ENCODE measurements at places on chromosomes 7 and 10.

- DNase-seq: no peak
- no peak overlapping the region for H3K4me3 ChIP-seq
- H3K27ac ChIP-seq: no peak overlapping the region
- no peaks in the 10 kb centered on the region for H3K27me3 ChIP-seq
- H3K36me3 ChIP-seq: no peaks in the 10 kb centered on the region
Observed at GRCh38 chr10:27513451-27514191, 9.5 kb downstream of the RAB18 start.

DNA sequence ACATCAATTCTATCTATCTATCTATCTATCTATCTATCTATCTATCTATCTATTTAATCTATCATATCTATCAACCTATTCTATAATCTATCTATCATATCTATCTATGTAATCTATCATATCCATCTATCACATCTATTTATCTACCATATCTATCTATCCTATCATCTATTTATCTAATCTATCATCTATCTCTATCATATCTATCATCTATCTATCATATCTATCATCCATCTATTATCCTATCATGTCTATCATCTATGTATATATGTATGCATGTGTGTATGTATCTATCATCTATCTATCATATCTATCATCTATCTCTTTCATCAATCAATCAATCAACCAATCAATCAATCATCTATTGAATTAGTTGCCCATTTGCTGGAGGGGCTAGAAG, 159.3 kb upstream of the GALNT17 start:
- no peak overlapping the region for H3K27ac ChIP-seq
- H3K4me3 ChIP-seq: no peak overlapping the region
- H3K4me1 ChIP-seq: no peaks in the 10 kb centered on the region
- no peaks in the 10 kb centered on the region for H3K36me3 ChIP-seq
- DNase-seq: no peak

DNA sequence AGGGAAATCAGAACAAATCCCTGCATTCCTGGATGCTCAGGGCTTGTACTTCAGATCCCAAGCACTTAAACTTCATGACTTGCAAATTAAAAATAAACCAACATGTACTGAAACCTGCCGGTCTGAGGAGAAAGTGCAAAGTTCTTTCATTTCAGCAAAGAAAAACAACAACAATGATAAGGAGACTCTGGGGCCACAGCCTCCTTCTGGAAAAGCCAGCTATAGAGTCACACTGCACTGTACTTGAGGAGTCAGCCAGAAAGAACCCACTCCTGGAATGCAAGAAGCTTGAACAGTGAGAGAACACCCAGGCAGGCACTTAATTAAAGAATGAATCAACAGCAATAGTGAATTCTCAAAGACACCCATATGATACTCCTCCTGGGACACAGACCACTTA, 49.7 kb upstream of the TM9SF3 start:
- no peak overlapping the region for H3K4me3 ChIP-seq
- DNase-seq: no peak
- H3K36me3 ChIP-seq: no peaks in the 10 kb centered on the region
- H3K4me1 ChIP-seq: no peaks in the 10 kb centered on the region
- H3K27me3 ChIP-seq: no peaks in the 10 kb centered on the region
- H3K27ac ChIP-seq: no peak overlapping the region

- peaks cover 63% of the 10 kb centered on the region for H3K4me1 ChIP-seq
- no peak overlapping the region for H3K27ac ChIP-seq
- no peaks in the 10 kb centered on the region for H3K27me3 ChIP-seq
- DNase-seq: no peak
- no peak overlapping the region for H3K4me3 ChIP-seq
Observed at GRCh38 chr10:32952094-32952493, 5.9 kb downstream of the ITGB1 start.

GRCh38 chr7:11847336-11847735, 15.3 kb upstream of the THSD7A start:
- H3K27ac ChIP-seq: no peak overlapping the region
- H3K27me3 ChIP-seq: no peaks in the 10 kb centered on the region
- H3K4me1 ChIP-seq: no peaks in the 10 kb centered on the region
- H3K36me3 ChIP-seq: no peaks in the 10 kb centered on the region
- no peak overlapping the region for H3K4me3 ChIP-seq

DNA sequence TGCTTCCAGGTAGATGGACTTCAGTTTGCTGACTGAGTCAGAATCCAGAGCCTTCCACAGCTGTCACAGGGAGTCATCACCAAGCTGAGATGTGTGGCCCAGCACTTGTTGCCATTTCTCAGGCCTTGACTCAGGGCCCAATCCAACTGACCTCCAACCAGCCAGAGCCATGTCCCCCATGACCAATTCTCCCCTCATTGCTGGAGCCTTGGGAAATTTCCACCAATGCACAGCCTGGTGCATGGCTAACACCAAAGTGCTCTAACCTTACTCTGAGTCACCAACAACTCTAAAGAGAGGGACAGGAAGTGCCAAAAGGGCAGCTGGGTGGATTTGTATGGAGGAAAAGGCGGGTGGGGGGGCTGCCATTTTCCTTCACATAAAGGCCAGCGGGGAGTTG, 13.4 kb upstream of the GLI3 start:
- no peak overlapping the region for H3K27ac ChIP-seq
- no peaks in the 10 kb centered on the region for H3K27me3 ChIP-seq
- H3K36me3 ChIP-seq: no peaks in the 10 kb centered on the region
- no peak for DNase-seq
- H3K4me3 ChIP-seq: no peak overlapping the region
- no peaks in the 10 kb centered on the region for H3K4me1 ChIP-seq

DNA sequence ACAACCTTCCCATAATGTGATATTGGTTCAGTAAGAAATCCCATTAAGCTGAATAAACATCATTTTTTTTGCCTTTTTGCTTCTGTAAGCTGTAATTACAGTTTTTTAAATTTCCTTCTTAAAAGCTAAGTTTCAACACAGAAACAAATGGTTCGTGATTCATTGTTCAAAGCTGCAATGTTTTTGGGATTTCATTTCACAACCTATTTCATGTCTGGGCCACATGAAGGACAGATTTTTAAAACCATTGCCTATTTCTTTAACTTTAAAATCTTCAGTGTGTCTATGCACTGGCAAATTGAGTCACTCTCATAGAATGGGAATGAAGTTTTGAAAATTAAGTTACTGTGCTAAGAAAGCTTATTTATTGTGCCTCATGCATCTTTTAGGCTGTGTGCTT, 66.9 kb downstream of the TFPI2 start:
- H3K27ac ChIP-seq: no peak overlapping the region
- no peaks in the 10 kb centered on the region for H3K27me3 ChIP-seq
- no peaks in the 10 kb centered on the region for H3K4me1 ChIP-seq
- no peak overlapping the region for H3K4me3 ChIP-seq
- H3K36me3 ChIP-seq: no peaks in the 10 kb centered on the region

DNA sequence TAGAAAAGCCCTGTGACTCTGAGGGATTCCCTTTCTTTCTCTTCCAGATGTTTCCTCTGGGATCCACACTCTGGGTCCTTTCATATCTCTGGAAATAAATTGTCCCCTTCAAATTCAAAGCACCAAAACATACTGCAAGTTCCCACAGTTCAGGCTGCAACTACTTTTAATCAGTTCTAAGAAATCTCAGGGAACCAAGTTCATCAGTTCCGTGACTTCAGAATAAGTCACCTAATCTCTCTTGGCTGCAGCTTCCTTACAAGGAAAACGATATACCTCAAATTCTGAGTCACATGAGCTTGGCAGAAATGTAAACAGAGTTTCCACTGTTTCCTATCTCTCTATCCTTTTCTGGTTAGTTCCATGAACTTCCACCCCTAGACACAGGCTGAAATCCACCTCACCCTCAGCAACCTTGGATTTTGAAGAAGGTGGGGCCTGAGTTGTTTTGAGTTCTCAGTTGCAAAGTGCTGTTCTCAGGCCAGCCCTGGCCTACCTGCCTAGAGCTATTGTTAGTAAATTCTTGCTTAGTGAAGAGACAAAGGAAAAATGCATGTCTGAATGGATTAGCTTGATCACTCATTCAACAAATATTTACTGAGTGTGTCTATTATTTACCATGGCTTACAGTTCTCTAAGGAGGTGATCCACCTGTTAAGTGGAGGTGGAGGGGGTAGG, 59.3 kb upstream of the IL6 start:
- H3K27me3 ChIP-seq: no peaks in the 10 kb centered on the region
- H3K36me3 ChIP-seq: no peaks in the 10 kb centered on the region
- peaks cover 14% of the 10 kb centered on the region for H3K4me1 ChIP-seq
- peak overlapping the region; percentile 60 for H3K27ac ChIP-seq
- DNase-seq: no peak
- no peak overlapping the region for H3K4me3 ChIP-seq

- no peaks in the 10 kb centered on the region for H3K36me3 ChIP-seq
- no peak for DNase-seq
- H3K27me3 ChIP-seq: no peaks in the 10 kb centered on the region
- H3K27ac ChIP-seq: no peak overlapping the region
- no peaks in the 10 kb centered on the region for H3K4me1 ChIP-seq
- H3K4me3 ChIP-seq: no peak overlapping the region
Observed at GRCh38 chr7:103541026-103541425, 95.0 kb upstream of the SLC26A5 start.

- no peaks in the 10 kb centered on the region for H3K36me3 ChIP-seq
- no peak overlapping the region for H3K4me3 ChIP-seq
- DNase-seq: no peak
Observed at GRCh38 chr10:111316722-111317212, 239.9 kb downstream of the ADRA2A start.

DNA sequence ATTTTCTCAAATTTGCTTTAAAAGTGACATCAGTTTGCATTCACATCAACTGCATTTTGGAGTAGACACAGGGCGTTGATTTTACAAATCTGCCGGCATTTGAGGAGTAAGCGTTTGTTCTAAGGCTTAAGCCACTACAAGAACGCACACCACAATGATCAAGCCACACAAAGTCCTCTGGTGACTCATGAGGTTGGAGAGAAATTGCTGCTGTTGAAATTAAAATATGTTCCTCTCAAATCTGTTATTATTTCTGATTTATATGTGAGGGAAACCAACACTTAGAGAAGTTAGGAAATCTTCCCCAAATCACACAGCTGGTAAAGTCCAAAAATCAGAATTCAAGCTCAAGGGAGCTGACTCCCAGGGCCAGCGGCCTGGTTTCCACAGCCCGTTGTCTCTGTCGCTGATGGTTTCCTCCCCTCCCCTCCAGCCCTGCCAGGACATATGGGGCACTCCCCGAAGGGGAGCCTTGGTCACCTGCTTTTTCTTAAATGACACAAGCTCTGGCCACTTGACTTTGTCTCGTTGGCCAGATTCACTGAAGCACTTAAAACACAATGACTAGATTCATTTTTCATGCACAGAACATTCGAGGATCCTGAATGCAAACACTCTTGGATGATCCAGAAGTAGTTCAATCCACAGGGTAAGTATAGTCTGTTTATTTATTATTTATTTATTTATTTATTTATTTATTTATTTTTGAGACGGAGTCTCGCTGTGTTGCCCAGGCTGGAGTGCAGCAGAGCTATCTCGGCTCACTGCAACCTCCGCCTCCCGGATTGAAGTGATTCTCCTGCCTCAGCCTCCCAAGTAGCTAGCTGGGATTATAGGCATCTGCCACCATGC, 29.2 kb upstream of the KLF6 start:
- H3K4me3 ChIP-seq: no peak overlapping the region
- no peak overlapping the region for H3K27ac ChIP-seq
- no peaks in the 10 kb centered on the region for H3K36me3 ChIP-seq
- DNase-seq: no peak
- H3K4me1 ChIP-seq: peaks cover 30% of the 10 kb centered on the region

GRCh38 chr10:98617906-98618520, 171.3 kb upstream of the HPS1 start:
- H3K36me3 ChIP-seq: no peaks in the 10 kb centered on the region
- H3K4me1 ChIP-seq: no peaks in the 10 kb centered on the region
- DNase-seq: no peak
- no peaks in the 10 kb centered on the region for H3K27me3 ChIP-seq
- H3K4me3 ChIP-seq: no peak overlapping the region
